ENCODE measurements at places on chromosomes 16 and 17.

GRCh38 chr17:80890196-80890920, 101.3 kb upstream of the CHMP6 start:
- DNase-seq, result no peak

GRCh38 chr16:89420204-89420603, 70.2 kb downstream of the ANKRD11 start:
- no peak for DNase-seq

DNA sequence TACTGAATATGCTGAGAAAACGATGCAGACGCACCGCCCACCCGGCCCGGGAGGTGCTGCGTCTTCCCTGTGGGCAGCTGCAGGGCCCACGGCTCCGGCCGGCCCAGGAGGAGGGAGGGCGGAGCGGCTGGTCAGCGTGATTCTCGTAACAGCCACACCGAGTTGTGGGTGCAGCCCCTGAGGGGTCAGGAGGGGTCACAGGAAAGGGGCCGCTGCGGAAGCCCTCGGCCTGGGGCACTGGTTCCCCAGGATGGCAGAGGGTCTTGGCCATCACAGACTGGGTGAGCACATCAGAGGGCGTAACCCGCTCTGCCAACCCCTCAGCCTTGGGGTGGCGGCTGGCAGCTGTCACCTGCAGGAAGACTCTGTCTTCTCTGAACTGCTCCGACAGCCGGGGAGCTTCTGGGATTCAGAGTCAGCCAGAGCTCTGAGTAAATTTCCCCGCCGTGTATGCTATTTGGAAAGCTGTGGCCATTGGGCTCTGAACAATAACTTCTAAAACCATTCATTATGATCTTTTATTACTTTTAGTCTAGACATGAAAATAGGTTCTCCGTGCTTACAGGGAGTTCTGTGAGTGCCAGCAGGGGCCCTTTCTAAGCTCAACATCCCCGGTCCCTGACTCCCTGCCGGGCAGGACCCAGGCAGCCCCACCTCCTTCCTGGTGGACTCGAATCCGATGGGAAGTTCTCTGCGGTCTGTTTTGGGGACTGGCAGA, 87.4 kb upstream of the CHMP6 start:
- no peak for DNase-seq

GRCh38 chr16:13155377-13155776, 254.0 kb downstream of the SHISA9 start:
- DNase-seq, result no peak

DNA sequence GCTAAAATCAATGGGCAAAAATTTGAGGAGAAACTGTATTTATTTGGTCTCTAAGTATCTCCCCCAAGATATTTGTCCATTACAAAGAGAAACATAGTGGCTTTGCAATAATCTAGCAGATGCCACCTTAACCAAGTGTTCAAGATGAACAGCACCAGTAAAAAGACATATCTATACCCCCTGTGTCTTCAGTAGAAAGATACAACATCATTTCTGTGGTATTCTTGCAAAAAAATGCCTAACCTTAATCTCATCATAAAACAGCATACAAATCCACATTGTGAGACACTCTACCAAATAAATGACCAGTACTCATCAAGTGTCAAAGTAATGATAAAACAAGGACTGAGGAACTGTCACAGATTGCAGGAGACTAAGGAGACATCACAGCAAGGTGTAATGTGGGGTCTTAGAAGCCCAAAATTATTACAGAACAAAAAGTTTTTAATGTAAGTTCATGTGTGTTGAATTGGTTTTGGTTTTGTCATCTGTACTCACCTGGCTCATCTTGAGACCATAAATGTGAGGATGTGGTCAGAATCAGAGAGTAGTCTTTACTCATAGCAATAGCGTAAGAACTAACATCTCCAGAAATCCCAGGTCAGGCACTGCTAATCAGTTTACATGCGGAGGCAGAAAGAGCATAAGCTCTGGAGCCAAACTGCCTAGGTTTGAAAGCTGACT, 77.2 kb downstream of the AATF start:
- DNase-seq, result no peak
